Right renal cortex interstitium (tissue), 3 donors: ENCODE measurements at places on chromosomes 1 and 21.

- no peak for DNase-seq
Measured at GRCh38 chr1:65741993-65742392, 50.7 kb upstream of the PDE4B start.

GRCh38 chr1:77506771-77507170 lies 175.7 kb downstream of the ZZZ3 start:
- DNase-seq, result no peak

GRCh38 chr1:235809688-235810397 lies 56.9 kb downstream of the LYST start:
- peak; percentile 42 for DNase-seq

DNA sequence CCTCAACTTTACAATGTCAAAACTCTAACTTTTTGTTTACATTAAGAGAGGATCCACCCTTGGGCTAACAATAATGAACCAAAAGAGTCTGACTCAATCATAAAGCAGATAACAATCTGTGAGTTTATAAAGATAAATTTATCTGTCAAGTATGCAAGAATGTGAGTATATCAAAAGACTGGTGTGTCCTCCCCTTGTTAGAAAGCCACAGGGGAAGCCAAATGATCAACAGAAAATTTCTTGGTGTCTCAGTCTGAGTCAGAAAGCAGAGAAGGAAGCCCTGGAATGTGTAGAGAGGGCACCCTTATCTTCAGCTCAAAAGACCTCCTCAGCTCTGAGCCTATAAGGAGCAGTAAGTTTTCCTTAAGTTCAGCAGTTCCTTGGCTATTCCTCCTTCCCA lies 13.9 kb upstream of the PDIK1L start:
- no peak for DNase-seq

DNA sequence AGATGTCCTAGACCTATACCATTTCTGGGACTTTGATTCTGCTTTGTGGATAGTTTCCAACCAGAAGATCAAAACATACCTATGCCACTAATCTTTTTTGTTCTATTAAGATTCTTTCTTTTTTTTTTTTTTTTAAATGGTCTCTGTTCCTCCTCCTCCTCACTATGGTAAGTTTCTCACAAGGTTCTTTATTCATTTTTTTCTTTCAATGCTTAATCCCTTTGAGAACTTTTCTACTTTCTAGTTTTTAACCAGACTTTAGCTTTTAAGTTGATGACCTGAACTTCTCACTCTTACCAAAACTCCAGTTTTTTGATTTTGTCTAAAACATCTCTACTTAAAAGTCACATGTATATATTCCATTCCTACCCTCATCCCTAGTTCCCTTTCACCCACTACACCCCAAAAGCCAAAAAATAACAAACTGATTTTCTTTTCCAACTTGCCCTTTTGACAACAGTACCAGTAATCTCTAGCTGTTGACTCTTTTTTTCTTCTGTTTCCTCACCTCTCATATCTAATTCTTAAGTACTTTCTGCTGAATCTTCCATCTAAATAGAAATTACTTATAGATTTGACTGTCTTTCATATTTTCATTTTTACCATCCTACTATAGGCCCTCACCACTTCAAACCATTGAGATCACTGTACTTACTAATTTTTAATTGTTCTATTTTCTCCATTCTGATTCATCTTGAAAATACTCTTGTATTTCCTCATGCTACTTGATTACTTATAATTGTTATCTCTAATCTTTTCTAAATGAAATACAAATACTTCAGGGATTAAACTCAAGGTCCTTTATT lies 6.1 kb downstream of the CEPT1 start:
- DNase-seq, result no peak

DNA sequence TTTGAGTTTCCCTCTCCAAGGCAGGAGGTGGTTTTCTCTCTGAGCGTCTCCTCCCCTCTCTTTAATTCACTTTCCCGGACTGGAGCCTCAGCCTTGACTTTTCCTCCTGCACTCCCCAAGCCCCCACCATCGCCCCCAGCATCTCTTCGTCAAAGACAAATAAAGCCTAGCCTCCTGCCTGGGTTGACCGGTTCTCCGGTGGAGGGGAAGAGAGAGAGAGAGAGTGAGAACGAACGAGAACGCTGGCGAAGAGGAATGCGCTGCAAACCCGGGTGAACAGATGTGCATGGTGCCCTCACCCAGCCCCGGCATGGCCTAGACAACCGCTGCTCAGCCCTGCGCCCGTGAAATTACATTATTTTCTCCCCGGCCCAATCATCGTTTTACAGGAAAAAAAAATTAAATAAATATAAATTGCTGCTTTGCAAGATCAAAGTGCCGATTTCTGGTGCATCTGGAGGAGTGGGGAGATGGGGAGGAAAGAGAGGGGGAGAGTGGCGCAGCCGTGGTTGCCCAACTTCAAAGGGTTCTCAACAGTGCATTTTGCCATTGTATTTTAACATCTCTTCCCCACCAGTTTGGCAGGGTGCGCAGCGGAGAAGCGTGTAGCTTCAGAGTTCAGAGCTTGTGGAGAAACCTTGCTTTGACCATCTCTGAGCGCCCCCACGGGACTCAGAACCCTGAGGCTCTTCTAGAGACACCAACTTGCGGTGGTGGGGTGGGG lies 11.4 kb upstream of the TBX15 start:
- no peak for DNase-seq

GRCh38 chr1:244074559-244075171 lies 23.6 kb downstream of the ZBTB18 start:
- no peak for DNase-seq

GRCh38 chr21:41665766-41666595 lies 100.9 kb downstream of the RIPK4 start:
- no peak for DNase-seq

DNA sequence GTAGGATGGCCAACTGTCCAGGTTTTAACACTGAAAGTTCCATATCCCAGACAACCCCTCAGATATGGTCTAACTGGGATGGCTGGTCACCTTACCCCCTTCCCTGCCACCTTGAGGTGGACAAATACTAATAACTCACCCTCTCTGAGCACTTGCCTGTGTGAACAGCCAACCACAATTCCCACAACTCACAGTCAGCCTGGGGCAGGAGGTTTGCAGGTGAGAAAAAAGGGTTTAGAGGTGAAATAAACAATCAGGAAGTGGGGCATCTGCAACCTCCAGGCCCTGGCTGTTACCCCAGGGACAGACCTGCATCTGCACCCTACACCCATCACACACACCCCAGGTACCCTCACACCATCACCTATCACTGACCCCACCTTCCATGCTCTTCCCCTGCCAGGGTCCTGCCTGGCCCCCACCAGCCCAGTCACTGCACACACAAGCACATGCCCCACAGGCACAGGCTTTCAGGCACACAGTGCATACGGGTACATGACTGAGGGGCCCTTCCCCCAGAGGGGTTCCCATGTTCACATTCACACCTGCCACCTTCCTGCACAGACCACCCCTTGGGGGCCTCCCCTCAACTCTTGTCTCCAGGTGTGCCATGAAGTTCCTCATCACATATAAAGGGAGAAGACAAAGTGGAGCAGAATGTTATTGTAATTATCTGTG lies 679.5 kb downstream of the MATN1 start:
- DNase-seq, result no peak

DNA sequence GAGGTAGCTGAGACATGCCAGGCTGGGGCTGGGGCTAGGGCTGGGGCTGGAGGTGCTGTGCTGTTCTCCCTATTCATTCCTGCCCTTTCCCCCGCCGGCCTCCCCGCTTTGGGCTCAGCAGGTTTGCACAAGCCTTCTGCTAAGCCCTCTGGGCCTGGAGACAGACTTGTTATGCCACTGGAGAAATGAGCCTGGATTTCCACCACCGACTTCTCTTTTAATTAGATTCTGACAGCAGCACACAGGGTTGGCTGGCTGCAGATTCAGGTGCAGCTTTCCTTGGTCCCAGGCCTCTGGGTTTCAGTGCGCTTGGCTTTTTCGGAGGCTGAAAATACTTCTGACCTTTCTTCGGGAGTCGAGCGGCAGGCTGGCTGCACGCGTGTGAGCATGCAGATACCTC lies 71.5 kb upstream of the ACTL8 start:
- no peak for DNase-seq

GRCh38 chr21:25660233-25660632 lies 21.2 kb downstream of the JAM2 start:
- DNase-seq, result no peak

DNA sequence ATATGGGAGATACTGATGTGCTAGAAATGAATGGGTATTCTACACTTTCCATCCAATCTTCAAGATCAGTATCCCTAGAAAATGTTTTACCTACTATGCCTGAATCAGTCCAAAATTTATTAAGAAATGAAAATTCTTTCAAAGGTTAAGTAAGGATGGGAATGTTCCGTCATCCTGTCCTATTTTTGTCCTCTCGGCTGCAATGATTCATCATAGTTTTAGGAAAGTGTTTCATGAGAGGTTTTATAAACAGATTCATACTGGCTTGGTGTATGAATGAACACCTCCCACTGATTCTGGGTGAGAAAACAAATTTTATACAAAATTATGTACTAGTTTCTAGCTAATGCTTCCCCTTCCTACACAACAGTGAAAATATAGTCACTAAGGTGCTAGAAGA lies 504.6 kb upstream of the NR5A2 start:
- no peak for DNase-seq

GRCh38 chr1:211724687-211725196 lies 49.3 kb upstream of the NEK2 start:
- no peak for DNase-seq

GRCh38 chr1:227357171-227357926 lies 39.1 kb upstream of the CDC42BPA start:
- no peak for DNase-seq

- DNase-seq, result no peak
Measured at GRCh38 chr1:210819266-210819665, 314.7 kb downstream of the KCNH1 start.

- no peak for DNase-seq
Measured at GRCh38 chr1:191034132-191034531, 556.5 kb upstream of the BRINP3 start.
